ENCODE measurements at places on chromosomes 5 and 9. TPM values are rescaled to one million over a fixed set of nuclear protein-coding genes. Genes with fewer than 3 reads are reported as not detected.

Gene OCLN
- 36.5 TPM for total RNA-seq

DNA sequence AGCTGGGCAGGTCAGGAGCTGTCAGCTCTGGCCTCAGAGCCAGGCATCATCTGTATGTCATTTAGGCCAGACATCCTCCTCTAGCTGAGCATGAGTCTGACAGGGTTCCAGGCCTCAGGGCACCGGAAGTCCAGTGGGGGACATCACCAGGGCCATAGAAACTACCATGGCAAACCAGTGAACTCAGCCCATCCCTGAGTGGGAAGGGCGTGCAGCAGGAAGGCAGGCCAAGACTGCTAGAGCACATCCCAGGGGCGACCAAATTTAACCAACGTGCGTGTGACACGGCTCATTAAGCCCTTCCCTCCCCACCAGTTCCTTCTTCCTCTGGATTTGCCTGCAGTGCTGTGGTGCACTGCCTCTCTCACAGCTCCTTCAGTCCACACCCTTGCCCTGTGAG is 75.9 kb downstream of the COL27A1 start:
- no peak for DNase-seq

Gene CER1
- total RNA-seq = not detected

GRCh38 chr5:64458948-64459347 is 46.9 kb upstream of the RGS7BP start:
- no peak for DNase-seq

DNA sequence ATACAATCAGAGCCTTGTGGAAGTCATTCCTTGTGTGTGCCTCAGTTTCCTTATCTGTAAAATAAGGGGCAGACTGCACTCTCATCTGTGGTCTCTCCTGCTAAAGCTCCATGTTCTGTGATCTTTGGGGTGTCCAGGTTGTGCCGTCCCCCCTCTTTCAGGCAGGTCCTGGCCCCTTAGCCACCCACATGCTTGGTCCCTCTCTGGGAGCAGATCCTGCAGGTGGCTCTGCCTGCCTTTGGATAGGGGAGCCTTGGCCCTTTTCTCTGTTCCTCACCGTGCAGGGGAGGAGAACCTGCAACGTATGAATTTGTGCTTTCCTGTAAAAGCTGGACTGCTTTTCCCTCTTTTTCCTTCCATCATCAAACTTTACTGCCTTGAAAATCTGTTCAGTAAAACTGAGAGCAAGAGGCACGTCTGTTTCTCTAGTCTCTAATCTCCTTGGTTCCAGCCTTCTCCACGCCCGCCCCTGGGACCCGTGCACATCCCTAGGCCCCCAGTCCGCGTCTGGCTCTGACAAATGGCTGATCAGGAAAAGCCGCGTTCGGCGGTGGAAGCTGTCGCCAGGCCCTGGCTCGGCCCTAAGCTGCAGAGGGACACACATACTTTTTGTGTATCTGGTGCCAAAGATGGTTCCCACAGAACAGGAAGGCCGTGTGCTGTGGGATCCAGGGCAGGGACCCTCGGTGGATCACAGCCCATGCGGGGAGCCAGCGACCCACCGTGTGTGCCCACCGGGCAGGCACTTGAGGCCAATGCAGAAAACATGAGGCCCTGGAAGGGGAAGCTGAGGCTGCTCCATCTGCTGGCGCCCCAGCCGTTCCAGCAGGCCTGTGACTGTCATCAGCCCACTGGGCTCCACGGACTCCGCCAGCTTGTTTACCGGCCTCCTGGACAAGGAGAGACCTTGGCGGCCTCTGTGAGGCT is 43.4 kb upstream of the COL5A1 start:
- no peak for DNase-seq

DNA sequence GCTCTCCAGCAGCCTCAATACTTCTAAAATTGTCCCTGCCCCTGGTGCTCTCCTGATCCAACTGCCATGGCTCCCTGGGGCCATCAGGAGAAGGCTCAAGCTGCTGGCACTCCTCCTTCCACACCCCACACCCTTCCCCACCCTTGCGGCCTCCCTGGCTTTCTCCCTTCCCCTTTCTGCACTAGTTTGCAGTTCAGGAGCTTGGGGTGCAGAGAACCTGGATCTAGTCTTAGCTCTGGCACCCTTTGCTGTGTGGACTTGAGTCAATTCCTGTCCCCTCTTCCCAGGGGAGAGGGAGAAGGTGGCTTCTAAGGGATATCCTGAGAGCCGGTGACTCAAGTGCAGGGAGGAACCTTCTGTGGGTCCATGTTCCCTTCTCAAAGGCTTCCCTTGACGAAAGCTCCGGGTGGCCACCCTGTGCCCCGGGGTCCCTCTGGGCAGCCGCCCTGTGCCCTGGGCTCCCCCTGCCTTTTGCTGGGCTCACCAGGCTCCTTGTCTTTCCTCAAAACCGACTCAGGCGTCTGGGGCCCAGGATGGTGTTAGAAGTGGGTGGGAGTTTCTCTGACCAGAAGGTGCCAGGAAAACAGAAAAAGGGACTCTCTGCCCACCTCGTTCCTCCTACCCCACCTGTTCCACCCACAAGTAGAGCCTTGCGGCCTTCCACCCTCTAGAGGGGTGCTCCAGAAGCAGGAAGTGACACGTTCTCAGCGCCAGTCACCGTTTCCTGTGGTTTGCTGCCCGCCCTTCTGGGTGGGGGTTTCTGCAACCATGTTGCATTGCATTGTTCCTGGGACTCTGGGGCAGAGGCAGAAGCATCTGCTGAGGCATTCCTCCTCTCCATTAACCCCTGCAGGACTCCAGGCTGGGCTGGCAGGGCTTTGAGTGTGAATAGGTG is 15.0 kb downstream of the GLIPR2 start:
- peak; percentile 61 for DNase-seq

- no peak for DNase-seq
These were observed 18.8 kb upstream of the ANKRD33B start for GRCh38 chr5:10545084-10545483.

Gene PTCD2
- total RNA-seq = 5.9 TPM

DNA sequence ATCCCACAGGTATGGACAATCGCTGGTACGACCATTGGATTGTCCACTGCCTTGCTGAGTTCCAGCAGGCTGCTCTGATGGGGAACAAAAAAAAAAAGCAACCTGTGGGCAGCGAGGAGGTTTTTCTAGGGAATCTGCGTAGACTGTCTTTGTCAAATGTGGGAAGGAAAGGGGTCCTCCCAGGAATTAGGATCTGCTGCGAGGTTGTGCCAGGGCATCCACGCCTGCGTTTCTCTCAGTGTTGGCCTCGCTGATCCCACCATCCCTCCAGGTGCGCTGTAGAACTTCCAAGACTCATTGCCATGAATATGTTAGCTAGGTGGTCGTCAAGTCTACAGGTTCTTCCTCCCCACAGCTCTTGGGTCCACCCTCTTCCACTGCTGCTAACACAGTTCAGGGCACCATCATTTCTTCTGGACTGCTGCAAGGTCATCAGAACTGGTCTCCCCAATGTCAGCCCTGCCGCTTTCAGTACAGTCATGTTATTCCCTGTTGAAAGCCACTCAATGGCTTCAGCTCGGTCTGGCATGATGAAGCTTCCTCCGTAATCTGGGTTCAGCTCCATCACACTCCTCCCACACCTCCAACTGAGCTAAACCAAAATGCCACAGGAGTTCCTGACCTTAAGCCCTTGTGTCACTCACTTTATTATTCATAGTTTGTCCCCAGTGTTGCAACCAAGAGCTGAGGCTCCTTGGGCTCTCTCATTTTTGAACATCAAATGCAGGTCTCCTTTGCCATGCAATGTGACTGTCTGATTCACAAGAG is 79.5 kb upstream of the DMRT1 start:
- DNase-seq = no peak

Data from pulmonary artery endothelial cell (primary cell).